ENCODE measurements at places on chromosomes 6 and 20.

DNA sequence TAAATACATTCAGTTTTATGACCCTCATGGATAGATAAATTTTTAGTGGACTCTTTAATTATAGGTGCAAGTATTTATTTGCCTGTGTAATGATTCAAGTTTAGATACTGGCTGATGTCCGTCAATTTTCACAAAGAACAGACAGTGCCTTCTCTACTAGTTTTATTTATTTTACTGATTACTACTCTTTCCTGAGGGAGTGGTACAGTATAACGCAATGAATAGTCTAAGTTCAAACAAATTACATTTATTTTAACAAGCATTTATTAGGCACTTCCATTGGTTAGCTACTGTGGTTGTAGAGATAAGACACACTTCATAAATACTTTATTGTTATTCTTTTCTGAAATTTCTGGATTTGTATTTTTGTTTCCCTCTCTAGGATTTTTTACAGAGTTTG is 74.3 kb downstream of the ADGRG6 start:
- DNase-seq: no peak

GRCh38 chr6:43804550-43805223 is 34.7 kb downstream of the VEGFA start:
- DNase-seq: no peak

DNA sequence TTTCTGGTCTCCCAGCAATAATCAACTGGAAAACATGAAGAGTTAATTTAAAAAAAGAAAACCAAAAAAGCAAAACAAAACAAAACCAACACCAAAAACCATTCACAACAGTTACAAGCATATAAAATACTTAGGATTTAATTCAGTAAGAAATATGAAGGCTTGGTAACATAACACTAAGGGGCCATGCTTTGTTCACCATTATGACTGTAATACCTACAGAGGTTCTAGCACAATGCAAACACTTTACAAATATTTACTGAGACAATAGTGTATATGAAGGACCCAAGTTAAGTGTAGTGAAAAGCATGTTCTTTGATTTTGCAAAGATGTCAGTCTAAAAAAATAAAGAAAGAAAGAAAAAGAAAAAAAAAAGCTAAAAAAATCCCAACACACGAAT is 109.8 kb upstream of the EMILIN3 start:
- DNase-seq: no peak

DNA sequence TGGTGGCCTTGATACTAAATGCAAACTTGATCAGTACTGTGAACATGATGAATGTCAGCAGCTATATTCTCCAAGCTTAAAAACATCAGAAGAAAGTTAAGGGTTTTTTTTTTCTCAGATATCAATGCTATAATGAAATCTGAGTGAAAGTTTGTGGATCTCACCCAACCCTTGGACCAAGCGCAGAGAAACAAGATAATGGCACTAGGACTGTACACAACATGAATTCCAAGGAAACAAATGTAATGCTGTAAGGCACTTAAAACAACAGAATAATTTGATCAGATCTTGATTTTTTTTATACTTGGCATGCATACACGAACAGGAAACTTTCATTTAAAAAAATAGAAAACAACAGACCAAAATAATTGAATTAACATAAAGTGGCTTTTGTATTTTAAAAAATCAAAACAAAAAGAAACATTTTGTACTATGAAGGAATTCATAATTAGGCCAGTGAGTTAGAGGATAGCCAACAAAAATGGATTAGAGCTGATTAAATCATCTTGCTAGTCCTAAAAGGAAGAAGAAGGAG is 1154.0 kb upstream of the EYS start:
- no peak for DNase-seq

DNA sequence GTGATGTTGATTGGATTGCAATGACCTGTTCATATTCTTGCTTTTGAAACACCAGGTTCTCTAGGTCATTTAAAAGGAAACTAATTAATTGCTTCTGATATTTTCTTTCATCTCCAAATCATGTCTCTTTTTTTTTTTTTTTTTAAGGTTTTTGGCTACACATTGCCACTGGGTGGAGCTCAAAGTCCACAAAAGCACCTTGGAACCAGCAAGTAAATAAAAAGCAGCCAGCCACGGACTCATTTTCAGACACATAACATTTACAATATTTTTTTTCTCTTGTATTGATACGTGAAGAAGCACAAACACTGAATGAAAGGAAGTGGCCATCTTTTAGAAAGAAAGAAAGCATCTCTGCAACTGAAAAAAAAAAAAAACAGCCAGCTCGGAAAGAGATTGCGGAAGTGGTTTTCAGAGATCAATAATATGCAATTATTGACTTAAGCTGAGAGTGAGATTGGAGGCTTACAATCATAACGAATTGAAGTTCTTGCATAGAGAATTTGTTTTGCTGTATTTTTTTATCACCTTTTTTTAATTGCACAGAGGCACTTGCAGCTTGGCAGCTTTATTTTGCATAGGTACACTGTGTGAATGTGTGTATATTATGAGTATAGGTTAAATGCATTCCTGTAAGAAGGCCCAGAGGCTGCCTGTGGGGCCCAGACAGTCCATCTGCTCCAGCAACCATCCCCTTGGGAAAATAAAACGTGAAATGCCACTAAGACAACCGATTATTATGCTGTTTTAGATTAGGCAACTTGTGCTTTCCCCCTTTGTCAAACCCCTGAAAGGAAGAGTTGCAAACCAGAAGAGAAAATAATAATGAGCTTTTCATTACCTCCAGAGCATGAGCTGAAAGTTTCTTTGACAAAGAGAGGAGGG is 28.2 kb downstream of the CGA start:
- peak; percentile 63 for DNase-seq

- no peak for DNase-seq
Observed at GRCh38 chr6:31911826-31912585, 10.1 kb upstream of the ZBTB12 start.

- DNase-seq: no peak
Observed at GRCh38 chr6:124073820-124074587, 270.3 kb downstream of the NKAIN2 start.

- no peak for DNase-seq
Observed at GRCh38 chr20:13461849-13462458, 176.8 kb downstream of the TASP1 start.

- DNase-seq: no peak
Observed at GRCh38 chr6:45445749-45446549, 68.2 kb upstream of the SUPT3H start.

GRCh38 chr20:19396460-19397081 is 184.1 kb downstream of the SLC24A3 start:
- DNase-seq: no peak

DNA sequence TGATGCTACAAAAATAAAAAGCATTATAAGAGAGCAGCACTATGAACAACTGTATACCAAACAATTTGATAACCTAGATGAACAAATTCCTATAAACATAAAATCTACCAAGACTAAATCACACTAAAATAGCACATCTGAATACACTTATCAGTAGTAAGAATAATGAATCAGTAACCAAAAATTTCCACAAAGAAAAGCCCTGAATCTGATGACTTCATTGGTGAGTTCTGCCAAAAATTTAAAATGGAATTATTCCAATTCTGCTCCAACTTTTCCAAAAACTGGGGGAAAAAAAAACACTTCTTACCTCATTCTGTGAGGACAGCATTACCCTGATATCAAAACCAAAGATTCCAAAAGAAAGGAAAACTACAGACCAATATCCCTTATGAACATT is 206.2 kb downstream of the WDR27 start:
- DNase-seq: no peak

- no peak for DNase-seq
Observed at GRCh38 chr20:1390581-1391403, 2.1 kb downstream of the FKBP1A start.

- no peak for DNase-seq
Observed at GRCh38 chr20:46046588-46047310, 17.7 kb downstream of the SLC12A5 start.

DNA sequence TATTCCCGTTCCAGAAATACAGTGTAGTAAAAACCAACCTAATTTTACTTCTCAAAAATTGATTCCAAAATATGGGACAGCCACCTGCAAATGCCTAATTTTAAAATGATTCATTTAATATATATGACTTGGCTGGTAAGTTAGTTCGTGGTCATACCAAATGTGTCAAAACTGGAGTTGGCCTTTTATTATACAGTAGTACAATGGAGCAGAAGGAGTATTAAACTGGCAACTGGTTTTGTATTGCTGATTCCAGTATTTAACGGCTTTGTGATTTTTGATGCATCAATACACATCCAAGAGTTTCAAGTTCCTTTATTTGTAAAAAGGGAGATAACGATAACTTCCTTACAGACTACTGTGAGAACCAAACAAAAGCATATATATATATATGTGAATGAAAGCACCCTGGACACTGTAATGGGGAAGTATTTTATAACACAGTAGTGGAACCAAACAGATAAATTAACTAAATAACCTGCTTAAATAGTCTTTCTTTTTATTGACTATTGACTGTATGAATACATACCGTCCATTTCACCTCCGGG is 24.8 kb downstream of the SAMHD1 start:
- no peak for DNase-seq

DNA sequence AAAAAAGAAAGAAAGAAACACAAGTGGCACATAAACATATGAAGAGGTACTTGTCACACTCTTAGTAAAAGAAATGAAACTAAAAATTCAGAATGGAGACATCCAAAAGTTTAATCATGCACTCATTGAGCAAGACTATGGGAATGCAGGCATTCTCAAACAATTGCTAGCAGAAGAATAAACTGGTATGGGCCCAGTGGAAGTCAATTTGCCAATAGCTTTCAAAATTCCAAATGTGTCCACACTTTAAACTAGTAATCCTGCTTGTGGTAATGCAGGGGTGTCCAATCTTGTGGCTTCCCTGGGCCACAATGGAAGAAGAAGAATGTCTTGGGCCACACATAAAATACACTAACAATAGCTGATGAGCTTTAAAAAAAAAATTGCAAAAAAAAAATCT is 97.4 kb downstream of the EPB41L2 start:
- no peak for DNase-seq

GRCh38 chr6:22142856-22143255 is 154.0 kb downstream of the PRL start:
- DNase-seq: no peak

- peak; percentile 77 for DNase-seq
Observed at GRCh38 chr6:110357664-110358552, at the start of gene METTL24. METTL24 (minus strand) TSS chr6:110358349; CDS start chr6:110358272, 77 bp downstream.

DNA sequence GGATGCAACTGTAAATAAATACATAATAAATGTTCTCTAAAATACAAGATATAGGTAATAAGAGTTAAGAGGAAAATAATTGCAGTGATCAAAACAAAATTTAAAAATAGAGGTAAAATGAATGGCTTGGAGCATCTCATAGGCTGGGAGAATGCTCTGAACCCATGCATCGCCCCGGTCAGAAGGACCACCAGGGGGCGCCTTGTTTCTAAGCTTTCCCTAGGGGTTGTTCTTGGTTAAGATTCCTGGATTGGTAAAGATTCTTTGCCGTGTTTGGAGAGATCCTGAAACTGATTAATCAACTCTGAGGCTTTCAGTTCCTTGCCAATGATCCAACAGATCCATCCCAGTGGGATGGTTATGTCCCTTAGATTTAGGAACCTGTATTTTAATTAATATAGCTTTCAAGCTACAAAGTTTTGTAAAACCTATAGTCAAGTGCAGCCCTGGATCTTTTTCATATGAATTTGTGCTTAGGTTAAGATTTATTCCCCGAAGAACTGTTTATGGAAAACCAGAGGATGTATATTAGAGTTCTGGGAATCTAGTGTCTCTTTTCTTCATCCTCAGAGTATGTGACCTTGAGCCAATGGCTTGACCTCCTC is 45.3 kb upstream of the PRELID3B start:
- DNase-seq: peak; percentile 81

DNA sequence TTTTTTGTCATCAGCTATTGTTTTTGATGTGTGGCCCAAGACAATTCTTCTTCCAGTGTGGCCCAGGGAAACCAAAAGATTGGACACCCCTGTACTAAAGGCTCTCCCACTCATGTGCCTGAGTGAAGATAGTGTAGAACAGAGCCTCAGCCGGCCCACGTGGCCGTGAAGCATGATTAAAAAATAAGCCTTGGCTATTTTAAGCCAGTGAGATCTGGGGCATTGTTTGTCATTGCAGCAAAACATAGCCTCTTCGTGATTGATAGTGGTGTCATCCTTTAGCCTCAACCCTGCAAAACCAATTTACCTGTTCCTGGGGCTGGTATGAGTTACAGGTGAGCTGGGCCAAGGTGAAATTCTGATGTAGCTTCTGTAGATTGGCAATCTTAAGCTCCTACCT is 85.3 kb downstream of the TULP4 start:
- no peak for DNase-seq

GRCh38 chr6:152142105-152142504 is 334.6 kb downstream of the ESR1 start:
- DNase-seq: no peak

- DNase-seq: no peak
Observed at GRCh38 chr6:97176468-97176867, 106.5 kb downstream of the MMS22L start.

- DNase-seq: peak; percentile 73
Observed at GRCh38 chr6:50030777-50031562, 9.2 kb upstream of the DEFB110 start.

DNA sequence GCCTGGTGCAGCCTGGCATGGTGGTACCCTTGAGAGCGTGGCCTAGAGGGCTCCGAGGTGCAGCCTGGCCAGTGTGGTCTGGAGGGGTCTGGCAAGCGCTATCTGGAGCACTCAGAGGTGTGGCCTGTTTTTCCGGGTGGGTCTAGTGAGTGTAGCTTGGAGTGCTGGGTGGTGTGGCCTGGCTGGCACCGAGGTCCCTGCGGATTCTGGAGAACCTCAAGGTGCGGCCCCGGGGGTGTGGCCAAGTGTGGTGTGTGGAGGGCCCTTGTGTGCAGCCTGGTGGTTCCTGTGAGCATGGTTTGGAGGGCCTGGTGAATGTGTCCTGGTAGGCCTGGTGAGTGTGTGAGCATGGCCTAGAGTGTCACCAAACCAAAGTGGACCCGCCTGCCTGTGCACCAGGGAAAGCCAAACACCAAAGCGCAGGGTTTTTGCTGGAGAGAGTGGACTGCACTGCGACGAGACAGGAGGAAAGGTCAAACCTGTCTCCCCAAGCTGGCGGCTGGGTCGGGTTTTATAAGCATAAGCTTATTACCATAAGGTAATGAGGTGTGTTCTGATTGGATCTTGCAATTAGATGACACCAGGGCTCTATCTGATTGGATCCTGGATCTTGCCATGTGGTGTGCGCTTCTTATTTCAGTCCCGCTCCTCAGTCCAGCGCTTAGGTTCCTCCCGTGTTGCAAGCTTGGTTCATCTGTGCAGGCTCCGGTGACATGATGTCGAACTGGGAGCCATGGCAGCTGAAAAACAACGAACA is 35.7 kb downstream of the IGF2R start:
- DNase-seq: no peak

DNA sequence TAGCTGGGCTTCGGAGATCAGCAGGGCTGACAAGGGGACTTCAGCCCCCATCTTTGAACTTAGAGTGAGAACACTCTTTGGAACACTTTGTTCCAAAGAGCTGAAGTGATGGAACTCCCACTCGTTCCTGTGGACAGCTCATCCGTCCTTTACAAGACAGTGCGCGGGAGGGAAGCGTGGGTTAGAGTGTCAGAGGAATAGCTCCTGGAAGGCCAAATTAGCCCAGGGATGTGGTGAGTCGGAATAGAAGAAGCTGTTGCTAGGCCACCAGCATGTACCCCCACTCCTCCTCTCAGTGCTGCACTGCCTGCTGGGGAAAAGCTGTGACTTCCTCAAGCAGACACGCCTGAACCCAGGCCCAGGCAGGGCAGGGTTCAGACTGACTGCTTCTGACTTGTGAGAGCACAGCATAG is 1.7 kb downstream of the SDCBP2 start:
- no peak for DNase-seq

- no peak for DNase-seq
Observed at GRCh38 chr6:79241228-79241627, 6.7 kb upstream of the HMGN3 start.

GRCh38 chr6:75876152-75876551 is 127.1 kb downstream of the MYO6 start:
- DNase-seq: no peak

- DNase-seq: no peak
Observed at GRCh38 chr6:13462458-13463327, 24.7 kb downstream of the GFOD1 start.

All from D341Med (cell line).